ENCODE measurements at places on chromosomes 12 and 14.

DNA sequence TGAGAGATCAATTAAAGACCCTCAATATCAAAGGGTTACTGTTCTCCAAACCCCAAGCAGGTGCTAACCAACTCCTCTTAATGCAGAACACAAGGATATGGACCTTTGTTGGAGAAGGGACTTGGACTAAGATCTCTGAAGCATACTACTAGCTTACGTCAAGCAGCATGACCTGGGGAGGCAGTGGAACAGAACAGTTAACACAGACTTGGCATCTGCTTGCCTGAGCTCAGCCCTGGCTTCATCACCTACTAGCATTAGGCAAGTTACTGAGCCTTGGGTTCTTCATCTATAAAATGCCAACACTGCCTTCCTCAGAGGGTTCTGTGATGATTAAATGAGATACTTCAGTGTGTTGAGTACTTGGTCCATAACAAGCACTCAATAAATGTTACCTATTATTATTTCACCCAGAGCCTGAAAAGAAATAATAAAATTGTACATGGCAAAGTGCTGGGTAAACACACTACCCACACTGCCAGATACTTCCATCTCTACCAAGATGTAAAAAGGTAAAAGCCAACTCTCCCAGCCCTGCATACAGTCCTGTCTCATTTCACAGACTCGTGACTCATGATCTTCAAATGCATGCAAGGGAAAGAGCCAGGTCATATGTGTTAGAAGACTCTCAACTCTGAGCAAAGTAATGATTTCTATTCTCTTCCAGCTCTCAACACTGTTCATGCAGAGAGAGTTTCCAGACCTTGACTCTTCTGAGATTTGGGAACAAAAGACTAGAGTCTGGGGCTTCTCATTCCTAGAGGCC is 39.7 kb downstream of the FMNL3 start:
- DNase-seq: no peak

DNA sequence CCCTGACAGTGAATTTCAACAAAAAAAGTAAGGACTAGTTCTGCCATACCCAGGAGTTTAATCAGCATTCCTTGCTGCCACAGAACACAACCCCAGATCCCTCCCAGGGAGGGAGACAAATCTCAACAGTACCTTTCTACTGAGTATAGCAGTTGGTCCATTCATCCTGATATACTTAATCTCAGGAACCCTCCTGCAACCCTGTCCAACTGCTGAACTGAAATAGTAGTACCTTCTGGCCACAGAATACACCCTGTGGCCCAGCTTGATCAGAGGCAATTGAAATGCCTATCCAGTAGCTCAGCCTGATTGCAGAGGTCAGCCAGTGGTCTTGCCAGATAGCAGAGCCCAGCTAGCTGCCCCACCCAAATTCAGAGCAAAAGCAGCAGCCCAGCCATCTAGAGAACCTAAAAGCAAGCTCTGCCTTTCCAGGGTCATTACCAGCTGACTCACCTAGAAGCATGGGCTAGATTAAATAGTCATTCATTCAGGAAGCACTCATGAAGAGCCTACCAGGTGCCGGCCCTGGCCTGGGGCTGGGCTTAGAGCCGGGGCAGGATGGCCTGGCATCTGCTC is 40.0 kb upstream of the RHOJ start:
- no peak for DNase-seq

DNA sequence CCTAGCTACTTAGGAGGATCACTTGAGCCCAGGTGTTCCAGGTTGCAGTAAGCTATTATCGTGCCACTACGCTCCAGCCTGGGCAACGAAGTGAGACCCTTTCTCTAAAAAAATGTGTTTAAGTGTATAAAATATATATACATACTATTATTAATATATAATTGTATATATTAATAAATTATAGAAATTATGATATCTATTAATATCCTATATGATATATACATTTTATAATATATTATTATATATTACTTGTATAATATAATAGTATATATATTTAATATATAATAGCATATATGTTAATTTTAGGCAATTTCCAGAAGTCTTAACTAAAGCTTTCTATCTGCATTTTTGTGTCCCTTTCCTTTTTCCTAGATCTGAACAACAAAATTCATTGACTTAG is 12.3 kb downstream of the ALDH1L2 start:
- DNase-seq: no peak

DNA sequence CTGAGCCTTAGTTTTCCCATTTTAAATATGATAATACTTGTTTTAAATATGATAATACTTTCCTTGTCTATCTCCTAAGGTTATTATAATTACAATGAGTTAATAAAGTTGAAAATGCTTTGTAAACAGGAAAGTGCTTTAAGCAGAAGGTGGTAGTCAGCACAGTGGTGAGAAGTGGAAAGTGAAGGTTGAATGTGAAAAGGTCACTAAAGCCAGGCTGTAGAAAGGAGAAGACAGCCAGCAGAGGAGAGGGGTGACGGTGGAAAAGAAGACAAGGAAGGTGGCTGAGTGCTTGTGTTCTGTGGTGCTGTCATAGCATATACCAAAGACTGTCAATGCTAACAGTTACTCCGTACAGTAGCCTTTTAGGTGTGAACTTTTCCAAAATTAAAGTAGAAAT is 117.8 kb downstream of the ESR2 start:
- DNase-seq: no peak

DNA sequence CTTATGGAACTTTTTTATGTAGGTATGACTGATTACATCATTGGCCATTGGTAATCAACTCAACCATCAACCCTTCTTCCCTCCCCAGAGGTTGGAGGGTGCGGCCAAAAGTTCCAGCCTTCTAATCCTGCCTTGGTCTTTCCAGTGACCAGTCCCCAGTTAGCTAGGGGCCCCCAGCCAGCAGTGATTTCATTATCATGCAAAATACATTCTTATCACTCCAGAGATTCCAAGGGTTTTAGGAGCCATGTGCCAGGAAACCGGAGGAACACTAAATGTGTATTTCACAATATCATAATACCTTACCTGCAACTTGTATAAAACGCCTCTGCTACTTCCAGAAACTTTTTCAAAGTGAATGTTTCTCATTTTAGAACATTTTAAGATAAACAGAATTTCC is 181.5 kb upstream of the PELI2 start:
- DNase-seq: no peak

DNA sequence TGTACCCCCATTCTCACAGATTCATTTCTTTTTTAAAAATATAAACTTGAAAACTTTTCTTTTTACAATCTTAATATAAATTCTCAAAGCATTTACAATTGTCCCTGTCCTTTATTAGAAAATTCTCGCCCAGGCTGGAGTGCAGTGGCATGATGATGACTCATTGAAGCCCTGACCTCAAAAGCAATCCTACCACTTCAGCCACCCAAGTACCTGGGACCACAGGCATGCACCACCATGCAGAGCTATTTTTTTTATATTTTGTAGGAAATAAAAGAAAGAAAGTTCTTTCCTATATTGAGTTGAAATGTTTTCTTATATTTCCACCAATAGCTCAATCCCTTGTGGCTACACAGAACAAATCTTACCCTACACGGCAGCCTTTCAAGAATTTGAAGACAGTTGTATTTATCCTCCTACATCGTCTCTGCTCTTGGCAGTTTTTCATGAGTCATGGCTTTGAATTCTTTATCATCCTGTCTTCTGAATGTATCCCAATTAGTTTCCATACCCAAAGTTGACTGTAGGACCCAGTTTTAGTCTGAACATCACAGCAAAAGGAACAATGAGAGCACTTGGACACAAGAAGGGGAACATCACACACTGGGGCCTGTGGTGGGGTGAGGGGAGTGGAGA is 52.4 kb downstream of the SYT1 start:
- DNase-seq: no peak

DNA sequence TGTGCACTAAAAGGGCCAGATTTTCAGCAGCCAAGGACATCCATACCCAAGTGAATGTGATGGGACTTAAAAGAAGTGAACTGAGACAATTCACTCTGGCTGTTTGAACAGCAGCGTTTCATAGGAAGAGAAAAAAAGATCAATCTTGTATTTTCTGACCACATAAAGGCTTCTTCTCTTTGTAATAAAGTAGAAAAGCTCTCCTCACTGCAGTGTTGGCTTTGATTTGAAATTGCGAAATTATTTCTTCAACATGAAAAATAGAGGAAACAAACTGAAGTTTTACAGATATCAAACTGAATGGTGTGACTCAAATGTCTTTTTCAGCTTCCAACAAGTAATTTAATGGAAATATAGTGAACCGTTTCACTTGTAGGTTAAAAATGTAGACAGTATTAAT is 11.3 kb upstream of the KCNMB4 start:
- DNase-seq: no peak

DNA sequence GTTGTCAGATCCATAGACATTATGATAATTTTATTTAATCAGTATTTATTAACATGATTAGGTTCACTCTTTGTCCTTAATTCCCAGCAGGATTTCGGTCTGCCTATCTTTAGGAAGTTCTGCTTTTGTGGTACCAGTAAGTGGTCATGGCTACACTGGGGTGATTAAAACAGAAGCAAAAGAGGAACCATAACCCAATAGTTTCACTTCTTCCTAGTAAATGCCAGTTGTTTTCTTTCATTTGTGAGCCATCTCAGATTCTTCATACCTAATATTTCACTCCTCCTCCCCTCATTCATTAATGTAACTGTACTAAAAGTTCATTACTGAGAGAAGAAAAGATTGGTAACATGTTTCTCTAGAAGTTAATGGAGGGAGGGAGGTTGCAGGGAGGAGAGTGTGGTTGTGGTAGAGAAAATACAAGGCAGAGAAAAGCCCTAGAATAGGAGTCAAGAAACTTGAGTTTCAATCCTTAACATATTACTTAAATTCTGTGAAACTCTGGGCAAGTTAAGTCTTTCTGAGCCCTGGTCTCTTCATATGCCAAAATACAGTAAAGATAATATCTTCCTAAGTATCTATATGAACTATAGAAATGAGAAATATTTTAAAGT is 101.2 kb downstream of the PEBP1 start:
- DNase-seq: no peak

- DNase-seq: no peak
Observed at GRCh38 chr12:130367523-130367922, 29.8 kb downstream of the PIWIL1 start.

DNA sequence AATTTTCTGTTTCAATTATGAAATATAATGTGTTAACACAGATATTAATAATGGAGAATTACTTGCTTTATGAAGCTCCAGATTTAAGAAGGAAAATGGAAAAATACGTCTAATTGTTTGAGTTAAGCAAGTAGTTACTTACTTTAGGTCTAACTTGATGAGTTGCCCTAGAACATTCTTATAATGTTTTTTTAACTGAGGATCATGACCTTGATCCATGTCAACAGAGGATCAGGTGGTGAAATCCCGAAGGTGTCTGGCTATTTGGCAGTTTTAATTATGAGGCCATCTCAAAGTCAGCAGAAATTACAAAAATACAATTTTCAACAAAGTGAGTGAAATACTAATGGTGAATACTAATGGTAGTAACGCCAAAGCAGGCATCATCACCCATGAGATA is 57.0 kb upstream of the REP15 start:
- DNase-seq: no peak

DNA sequence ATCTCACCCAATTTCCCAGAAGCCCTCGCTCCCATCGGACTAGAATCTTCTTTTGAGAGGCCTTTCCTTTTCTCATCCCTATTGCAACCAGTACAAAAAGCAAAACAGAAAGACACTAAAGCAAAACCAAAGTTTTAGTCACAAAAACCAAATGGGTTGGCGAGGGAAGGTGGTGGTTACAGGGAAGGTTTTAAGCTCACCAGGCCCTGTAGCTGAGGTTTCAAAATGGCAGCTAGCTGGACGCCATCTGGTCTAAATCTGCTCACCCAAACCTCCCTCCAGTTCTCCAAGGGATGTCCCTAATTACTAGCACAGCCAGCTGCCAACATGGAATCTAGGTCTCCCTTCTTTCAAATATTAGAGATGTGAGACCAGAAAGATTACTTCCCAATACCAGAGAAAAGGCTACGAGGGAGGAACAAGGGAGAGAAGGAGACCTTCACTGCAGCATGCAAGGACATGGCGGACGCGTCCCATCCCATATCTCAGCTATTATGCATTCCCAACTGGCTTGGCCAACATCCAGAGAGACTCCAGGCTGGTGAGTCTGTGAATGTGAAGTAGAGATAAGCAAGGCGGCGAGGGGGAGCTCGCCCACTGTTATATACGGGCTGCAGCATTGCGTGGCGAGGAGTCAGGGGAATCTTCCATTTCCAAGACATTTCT is 70.8 kb downstream of the DPF3 start:
- no peak for DNase-seq

- DNase-seq: no peak
Observed at GRCh38 chr14:52399921-52400595, 85.9 kb downstream of the PTGER2 start.

GRCh38 chr12:70197345-70197744 is 45.9 kb upstream of the CNOT2 start:
- no peak for DNase-seq

DNA sequence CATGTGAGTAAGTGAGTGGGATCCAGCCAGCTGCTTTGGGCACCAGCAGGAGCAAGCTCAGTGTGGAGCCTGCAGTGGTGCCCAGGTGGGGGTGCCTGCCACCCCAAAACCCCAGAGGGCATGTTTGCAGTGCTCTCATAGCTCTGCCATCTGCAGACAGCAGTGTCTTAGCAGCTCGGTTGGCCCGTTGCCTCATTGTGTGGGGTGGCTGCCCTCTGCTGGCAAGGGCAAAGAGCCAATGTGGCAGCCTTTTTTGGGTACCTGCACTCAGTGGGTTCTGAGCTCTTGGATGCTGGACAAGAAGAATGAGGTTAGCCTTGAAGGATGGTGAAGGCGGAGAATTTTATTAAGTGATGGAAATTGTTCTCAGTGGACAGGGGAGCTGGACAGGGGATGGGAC is 52.3 kb downstream of the NEUROD4 start:
- no peak for DNase-seq

- no peak for DNase-seq
Observed at GRCh38 chr12:31951939-31952338, 7.3 kb upstream of the RESF1 start.

DNA sequence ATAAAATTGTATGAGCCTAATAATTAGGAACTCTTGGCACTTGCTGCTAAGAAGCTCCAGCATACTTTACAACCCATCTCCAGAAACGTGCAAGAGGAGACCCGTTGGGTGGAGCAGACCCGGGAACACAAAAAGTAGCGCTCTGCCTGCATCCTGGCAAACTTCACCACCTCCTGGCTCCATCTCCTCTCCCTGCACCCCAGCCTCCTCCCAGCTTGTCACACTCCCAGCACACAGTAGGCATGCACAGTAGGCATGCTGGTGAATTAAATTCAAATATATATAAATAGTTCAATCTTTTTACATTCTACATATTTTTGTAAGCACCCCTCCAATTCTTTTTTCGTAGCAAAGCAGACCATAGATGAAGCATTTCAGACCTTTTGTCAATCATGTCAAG is 1.2 kb downstream of the VSIG10 start:
- DNase-seq: no peak

GRCh38 chr12:79333144-79333543 is 357.6 kb downstream of the PAWR start:
- DNase-seq: no peak

All from NCI-H187 (cell line).